ENCODE measurements at places on chromosomes 12 and 14.

- DNase-seq: no peak
Observed at GRCh38 chr14:46661728-46662127, 10.1 kb upstream of the RPL10L start.

- no peak for DNase-seq
Observed at GRCh38 chr14:82626156-82627066, 1092.8 kb upstream of the SEL1L start.

DNA sequence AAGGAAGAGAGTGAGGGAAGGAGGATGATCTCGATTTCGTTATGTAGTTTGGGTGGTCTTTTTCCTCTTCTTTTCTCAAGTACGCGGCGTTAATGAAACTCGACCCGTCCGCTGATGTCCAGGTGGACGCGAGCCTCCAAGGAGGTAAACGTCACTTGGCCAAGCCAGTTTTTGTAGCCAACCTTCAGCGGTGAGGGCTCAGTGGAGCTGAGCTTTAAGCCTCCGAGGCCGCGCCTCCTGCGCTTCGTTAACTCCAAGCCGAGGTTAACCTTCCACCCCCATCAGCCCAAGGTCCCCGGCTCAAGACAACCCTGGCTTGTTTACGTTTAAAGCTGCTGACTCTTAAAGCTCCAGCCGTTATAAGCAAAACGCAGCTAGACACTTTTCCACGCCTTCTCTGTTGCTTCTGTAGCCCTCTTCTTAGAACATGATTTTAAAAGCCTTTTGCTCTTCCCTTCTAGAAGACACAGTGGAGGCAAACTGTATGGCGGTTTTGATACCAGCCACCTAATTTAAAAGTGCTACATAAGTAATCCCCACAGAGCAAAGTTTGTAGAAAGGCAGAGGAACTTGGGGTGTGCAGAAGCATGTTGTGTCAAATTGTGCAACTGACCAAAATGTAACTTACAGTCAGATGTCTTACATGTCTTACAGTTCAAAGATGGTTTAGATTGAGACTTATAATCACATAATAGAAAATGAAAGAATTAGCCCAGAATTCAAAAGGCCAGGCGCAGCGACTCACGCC lies 923 bp upstream of the ITPR2 start:
- DNase-seq: peak; percentile 45

GRCh38 chr12:47268501-47269454 lies 189.0 kb upstream of the AMIGO2 start:
- DNase-seq: no peak

DNA sequence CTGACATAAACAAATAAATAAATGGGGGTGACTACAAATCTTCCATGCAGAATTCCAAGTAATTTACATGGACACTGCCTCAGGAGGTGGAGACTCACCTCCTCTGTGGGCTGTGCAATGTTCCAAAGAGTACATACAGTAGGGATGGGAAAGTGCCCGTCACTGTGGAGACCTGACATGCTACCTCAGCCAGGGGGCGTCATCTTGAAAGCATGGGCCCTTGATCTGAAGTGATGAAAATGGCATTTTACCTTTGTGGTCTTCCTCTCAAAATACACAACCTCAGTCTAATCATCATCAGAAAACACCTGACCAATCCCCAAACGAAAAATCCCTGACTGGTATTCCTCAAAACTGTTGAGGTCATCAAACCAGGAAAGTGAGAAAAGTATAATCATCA lies 48.4 kb downstream of the ANAPC7 start:
- DNase-seq: no peak

DNA sequence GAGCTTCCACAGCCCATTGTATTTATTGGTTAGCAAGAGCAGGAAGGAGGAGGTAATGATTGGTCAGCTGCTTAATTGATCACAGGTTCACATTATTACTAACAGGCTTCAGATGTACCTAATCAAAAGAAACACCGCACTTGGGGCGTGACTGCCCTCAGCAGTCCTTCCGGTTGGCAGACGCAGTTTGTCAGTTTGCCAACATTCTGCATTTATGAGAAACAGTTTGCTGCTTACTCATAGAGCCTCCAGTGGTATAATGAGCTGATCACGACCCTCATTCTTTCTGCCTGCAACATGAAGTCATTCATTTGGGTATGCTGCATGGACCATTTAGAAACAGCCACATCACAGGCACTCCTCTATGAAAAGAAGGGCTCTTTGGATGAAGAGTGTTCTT lies 42.5 kb upstream of the PPM1H start:
- no peak for DNase-seq

GRCh38 chr12:66279123-66279712 lies 23.1 kb upstream of the HELB start:
- peak; percentile 22 for DNase-seq

DNA sequence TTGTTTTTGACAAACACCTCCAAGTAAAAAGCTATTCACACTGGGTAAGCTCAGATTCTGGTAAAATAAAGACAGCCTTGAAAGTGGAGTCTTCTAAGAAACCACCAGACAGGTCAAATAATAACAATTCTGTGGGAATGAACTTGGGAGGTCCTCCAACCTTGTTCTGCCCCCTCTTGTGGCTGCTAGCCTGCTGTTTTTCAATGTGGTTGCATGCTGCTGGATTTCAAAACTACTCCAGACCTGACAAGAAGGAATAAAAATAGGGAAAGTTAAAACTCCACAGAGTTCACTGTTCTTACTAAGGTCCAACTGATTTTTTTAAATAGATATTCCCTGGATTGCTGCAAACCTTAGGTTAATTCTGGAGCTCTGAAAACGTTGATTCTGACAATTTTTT lies 32.2 kb upstream of the RIN3 start:
- no peak for DNase-seq

- DNase-seq: no peak
Observed at GRCh38 chr12:2856051-2856450, 788 bp downstream of the TEX52 start.

GRCh38 chr14:20343862-20344220 lies 406 bp downstream of the PARP2 start:
- DNase-seq: no peak

DNA sequence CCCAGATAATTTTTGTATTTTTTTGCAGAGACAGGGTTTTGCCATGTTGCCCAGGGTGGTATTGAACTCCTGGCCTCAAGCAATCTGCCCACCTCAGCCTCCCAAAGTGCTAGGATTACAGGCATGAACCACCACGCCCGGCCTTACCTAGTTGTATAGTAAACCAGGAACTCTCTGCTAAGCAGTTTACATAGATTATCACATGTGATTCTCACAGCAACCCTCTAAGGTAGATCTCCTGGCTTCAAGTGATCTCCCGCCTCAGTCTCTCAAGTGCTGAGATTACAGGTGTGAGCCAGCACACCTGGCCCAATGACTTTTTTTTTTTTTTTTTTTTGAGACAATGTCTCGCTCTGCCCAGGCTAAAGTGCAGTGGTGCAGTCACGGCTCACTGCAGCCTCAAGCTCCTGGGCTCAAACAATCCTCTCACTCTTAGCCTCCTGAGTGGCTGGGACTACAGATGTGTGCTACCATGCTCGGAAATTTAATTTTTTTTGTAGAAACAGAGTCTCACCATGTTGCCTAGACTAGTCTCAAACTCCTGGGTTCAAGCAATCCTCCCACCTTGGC lies 26.0 kb upstream of the ATP2A2 start:
- no peak for DNase-seq

DNA sequence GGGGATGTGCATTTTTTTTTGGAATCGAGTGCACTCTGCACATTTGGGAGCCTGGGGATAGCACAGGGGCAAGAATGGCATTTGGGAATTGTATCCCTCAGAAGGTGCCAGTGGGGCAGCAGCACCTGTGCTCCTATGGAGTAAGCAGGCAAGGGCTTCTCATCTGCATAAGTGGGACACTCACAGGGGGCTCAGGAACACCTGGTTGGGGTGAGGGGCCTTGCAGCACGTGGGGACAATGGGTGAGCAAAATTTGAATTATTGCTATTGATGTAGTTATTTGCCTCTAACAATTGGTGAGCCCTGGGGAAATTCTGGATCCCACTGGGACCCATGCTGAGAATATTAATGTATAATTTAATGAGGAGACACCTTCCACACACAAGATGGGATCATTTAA lies 274.2 kb downstream of the TTC6 start:
- DNase-seq: no peak

DNA sequence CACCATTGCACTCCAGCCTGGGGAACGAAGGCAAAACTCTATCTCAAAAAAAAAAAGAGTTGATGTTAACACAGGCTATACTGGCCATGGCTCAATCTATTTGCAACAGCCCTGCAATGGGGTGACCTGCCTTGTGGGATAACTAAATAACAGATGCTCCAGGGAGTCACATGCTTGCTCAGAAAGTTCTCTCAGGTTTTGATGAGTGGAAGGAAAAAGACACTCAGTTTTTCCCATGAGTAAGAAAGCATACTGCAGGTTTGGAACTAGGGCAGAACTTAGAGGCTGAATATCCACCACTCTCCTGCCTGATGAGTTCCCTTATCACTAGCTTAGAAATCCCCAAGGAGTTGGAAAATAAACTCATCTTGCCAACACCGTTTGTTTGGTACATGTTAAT lies 16.9 kb downstream of the WSB2 start:
- no peak for DNase-seq

DNA sequence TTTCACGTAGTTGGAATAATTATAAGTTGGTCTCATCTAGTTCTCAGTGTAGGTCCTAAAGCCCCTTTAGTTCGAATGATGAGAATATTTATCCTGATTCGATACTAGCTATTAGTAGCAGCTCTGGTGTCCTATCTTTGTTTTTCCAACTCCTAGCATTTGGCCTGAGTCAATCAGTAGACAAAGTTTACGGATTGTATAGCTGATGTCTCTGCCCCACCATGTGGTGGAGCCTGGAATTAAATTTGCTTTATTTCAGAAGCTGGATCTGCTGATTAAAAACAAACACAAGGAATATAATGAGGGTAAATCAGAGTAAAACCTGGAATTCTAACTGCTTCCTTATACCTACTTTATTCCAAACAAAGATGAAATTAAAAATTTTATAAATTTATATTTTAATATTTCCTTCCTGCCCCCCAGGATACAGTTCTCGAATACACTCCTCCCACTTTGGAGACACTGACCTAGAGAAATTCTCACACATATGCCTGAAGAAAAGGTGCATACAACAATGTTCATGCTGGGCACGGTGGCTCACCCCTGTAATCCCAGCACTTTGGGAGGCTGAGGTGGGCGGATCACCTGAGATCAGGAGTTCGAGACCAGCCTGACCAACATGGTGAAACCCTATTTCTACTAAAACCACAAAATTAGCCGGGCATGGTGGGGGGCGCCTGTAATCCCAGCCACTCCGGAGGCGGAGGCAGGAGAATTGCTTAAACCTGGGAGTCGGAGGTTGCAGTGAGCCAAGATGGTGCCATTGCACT lies 7.6 kb upstream of the BRMS1L start:
- DNase-seq: no peak

GRCh38 chr14:81272317-81272716 lies 51.6 kb upstream of the GTF2A1 start:
- DNase-seq: no peak

GRCh38 chr14:62381311-62382070 lies 619.3 kb downstream of the SNAPC1 start:
- DNase-seq: no peak

- DNase-seq: no peak
Observed at GRCh38 chr14:26174395-26174794, 423.4 kb downstream of the NOVA1 start.

DNA sequence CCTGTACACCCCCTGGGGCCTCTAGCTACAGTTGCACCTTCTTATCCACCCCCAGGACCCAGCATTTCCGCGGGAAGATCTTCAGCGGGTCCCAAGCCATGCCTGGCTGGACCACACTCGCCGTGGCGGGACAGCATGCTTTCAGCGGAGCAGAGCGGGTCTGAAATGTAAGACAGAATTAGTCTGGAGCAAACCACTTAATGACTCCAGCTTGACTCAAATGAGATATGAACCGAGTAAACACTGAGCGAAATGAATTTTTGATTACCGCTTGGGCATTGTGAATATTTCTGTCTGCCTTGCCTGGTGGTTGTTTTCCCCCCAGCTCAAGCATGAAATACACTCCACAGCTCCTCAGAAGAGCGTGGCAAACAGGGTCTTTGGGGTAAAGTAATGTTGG lies 60.8 kb downstream of the SLC24A4 start:
- no peak for DNase-seq

DNA sequence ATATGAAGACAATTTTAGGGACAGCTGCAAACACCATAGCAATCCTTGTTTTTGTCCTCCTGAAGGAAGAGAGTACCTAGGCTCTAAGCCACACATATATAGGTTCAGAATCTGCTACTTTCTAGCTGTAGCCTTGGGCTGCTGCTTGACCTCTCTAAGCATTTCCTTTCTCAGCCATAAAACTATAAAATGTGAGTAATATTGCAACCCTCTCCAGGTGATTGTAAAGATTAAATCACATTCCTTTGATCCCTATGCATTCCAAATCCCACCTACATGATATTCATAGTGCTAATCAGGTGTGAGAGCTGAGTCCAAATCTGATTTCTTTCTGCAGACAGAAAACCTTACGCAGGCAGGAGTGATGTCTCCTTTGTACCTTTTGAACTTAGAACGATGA lies 913.5 kb downstream of the VRK1 start:
- DNase-seq: no peak

- DNase-seq: no peak
Observed at GRCh38 chr12:80419644-80420043, 24.4 kb upstream of the PTPRQ start.

DNA sequence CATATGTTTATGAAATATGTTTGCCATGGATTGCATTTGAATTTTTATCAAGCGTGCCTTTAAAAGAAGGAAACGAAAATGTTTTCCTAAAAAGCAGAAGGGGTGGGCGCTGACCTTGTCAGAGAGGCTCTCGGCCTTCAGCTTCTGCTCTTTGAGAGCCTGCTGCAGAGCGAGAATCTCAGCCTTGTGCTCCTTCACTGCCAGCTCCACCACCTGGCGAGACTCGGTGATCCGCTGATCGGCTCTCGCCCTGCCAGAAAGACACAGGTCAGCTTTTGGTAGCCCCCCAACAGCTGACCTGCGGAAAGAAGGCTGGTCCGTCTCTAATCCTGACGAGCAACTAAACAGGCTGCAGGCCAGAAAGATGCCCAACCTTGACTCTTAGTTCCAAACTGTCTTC lies 62.4 kb downstream of the PRKAB1 start:
- DNase-seq: no peak

- peak; percentile 33 for DNase-seq
Observed at GRCh38 chr12:117854339-117855012, 114.3 kb downstream of the KSR2 start.

DNA sequence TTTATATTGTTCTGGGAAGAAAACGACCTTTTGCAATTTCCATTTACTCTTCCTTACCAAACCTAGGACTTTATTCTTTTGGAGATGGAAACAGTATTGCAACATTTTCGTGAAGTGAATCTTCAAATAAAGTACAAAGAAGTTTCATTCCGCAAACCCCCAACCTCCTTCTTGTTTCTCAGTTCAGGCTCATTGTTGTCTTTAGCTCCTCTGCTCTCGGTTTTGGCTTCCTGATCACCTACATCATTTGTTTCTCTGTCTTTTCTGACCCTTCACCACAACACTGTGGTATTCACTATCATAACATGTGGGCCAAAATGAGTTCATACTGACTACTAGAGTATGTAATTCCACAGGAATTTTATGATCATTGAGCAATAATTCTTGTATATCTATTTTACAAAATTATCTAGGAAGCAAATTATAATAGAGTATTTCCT lies 266.8 kb downstream of the ADAMTS20 start:
- no peak for DNase-seq

Measured in activated naive CD4-positive, alpha-beta T cell treated with anti-CD3 and anti-CD28 coated beads, Interleukin-2, amount 50 U/mL, for 16 hours (primary cell).